ENCODE measurements at places on chromosomes 2 and 18.

- DNase-seq, result no peak
These were observed 49.7 kb downstream of the CDH2 start for GRCh38 chr18:28127228-28127627.

GRCh38 chr2:98658816-98659490, 50.6 kb downstream of the UNC50 start:
- DNase-seq, result no peak

GRCh38 chr18:9468998-9469397, 6.3 kb upstream of the RALBP1 start:
- DNase-seq, result no peak

GRCh38 chr18:76720683-76721082, 101.7 kb upstream of the ZNF236 start:
- DNase-seq, result no peak

- DNase-seq, result no peak
These were observed 800.8 kb upstream of the ID2 start for GRCh38 chr2:7881063-7881462.

All from stimulated activated CD4-positive, alpha-beta T cell treated with anti-CD3 and anti-CD28 coated beads, Interleukin-1b, Interleukin-23, amount 100 ng/mL, for 4 hours (primary cell).